ENCODE measurements at places on chromosomes 1 and 21. TPM values are rescaled to one million over a fixed set of nuclear protein-coding genes. Genes with fewer than 3 reads are reported as not detected.

GRCh38 chr1:19645411-19646251 lies 1.5 kb downstream of the NBL1 start:
- no peak for DNase-seq

DNA sequence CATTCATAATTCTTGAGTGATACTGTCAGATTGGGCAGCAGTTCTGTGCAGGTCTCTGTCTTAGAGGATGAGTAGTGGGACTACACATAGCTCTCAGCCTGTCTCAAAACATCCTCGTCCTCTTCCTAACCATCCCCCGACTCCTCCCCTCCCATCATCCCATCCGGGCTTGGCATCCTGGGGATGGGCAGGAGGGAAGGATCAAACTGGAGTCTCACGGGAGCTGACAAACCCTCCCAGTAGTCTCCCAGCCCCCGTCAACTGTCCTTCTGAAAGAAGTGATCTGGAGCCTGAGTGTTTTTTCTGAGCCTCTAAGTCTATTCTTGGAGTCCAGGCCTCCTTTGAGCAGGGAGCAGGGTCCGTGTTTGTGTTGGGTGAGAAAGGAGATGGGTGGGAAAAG lies 102.0 kb downstream of the PAX7 start:
- DNase-seq = no peak

GRCh38 chr1:37437087-37437486 lies 37.3 kb upstream of the ZC3H12A start:
- no peak for DNase-seq

- no peak for DNase-seq
Measured at GRCh38 chr1:92990828-92991227, 29.6 kb upstream of the DIPK1A start.

DNA sequence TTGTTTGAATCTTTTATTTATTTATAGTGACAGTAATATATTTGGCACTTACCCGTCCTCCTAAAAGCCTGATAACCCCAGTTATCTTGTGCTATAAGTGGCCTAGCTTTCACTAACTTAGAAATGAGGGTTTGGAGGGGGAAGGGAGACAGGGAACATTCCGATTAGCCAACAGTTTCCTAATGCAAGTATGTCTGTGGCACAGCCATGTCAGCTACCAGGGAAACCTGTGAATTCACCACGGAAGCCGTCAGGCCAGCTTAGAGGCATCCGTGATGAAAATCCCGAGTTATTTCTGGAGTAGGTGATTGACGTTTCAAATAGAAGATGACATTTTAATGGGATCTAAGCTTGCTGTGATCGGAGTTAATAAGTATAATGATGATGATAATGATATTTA lies 39.4 kb upstream of the BCL10 start:
- DNase-seq = no peak

- DNase-seq = no peak
Measured at GRCh38 chr1:221076391-221076811, 197.2 kb downstream of the HLX start.

- DNase-seq = peak; percentile 58
Measured at GRCh38 chr1:14613926-14614325, 15.4 kb downstream of the KAZN start.

- no peak for DNase-seq
Measured at GRCh38 chr1:111605576-111605975, 14.0 kb upstream of the RAP1A start.

GRCh38 chr1:161069731-161070270 lies at the start of gene ARHGAP30:
Gene ARHGAP30, minus strand, starts transcription at chr1:161069891. Its CDS starts 267 bp downstream, at chr1:161069624.
- no peak for DNase-seq

DNA sequence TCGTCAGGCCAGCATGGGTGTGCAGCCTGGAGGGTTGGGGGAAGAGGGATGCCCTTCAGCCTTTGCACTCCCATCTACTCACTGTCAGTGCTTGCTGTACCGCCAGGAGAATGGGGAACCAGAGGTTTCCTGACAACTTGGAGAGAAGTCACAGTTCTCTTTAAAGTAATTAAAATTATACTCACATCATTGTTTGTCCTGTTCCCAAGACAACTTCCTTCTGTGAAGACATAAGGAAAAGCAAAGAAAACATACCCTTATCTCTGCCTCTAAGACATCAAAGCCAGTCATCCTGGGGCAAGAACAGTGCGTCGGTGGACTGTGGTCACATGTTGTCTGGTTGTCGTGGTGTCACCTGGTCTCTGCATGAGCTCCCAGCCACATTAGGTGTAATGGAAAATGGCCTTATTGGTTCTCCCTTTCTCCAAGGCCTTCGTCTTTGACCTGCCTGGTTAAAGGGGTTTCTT lies 17.6 kb downstream of the TRAF5 start:
- no peak for DNase-seq

The ITLN2 gene
- total RNA-seq = not detected

The FASLG gene
- total RNA-seq = not detected

The SHISA4 gene
- total RNA-seq = 22.0 TPM

The PTCH2 gene
- total RNA-seq = 2.4 TPM
